T1000 (cell line): ENCODE measurements at places on chromosomes 6 and 20.

DNA sequence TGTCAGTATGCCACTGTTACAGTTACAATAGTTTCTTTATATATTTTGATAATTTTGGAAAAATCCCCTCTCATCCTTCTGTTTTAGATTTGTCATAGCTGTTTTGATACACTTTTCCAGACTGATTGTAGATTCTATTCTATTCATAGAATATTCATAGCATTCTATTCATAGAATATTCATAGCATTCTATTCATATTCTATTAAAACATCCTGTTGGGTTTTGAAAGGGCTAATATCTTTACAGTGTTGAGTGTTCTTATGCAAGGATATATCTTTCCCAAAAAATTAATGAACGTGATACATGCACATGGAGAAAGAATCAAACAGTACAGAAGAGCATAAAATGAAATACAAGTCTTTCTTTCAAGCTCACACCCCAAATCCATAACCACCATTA lies 38.0 kb downstream of the MACROD2 start:
- no peak for DNase-seq

DNA sequence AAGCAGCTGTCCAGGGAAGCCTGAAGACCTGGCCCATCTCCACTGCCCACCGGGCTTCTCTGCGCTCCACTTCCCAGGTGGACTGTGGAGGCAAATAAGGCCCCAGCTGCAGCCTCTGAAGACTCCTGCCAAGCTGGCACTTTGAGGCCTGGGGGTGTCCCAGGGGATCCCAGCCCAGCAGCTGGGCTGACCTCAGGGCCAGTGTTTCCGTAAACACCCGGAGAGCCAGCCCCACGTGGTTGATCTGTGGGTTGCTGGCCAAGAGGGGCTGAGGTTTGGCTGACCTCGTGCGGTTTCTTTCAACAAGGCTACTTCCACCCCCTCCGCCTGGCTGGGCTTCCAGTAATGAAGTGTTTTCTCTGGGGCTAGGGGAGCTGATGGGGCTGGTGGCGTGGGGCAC lies 12.4 kb upstream of the CCN5 start:
- DNase-seq: peak; percentile 96

GRCh38 chr20:8640461-8640860 lies 428.4 kb upstream of the PLCB4 start:
- DNase-seq: no peak

DNA sequence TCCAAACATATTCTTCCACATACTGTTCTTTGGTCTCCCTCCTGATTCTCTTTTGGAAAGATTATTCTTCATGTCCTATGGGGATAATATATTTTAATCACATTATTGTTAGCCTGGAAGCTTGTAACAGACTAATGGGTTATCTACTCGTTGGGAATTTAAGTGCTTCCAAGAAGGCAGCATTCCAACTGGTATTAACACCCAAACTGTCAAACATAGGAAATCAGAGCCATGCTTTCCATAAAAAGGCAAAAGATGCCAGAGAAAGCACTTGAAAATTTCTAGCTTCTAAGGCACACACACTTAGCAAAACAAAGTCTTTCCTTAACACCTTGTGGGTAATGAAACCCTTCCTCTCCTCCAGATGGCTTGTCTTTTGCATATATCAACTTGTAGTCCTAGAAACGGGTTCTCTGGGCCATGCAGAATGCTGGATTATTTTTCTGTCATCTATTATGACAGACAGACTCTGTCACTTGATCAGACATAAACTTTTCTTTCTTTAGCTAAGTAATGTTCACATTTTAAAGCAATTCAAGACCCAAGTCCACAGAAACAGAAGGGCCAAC lies 41.5 kb downstream of the B4GALT5 start:
- DNase-seq: no peak

- DNase-seq: no peak
These were observed 10.1 kb downstream of the PXMP4 start for GRCh38 chr20:33709905-33710541.

DNA sequence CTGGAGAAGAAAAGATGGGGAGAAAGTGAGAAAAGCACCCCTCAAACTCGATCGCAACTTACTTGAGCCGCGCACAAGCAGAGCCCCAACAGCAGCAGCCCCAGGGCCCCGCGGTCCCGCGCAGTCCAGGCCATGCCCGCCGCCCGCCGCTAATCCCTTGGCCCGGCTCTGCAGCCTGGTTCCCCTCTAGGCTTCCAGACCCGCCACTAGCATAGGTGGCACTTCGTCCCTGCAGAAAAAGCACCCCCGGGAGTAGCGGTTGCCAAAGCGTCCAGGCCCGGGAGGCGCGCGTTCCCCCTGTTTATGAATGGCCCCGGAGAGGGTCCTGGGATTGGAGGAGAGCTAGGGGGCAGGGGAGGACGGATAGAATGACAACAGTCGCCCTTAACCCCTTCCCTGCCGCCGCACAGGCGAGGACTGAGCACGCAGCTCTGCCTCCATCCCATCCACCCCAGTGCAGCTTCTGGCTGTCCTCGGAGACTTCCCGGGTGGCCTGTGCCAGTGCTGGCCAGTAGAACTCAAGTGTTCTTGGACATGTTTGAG lies 19.9 kb downstream of the COL9A1 start:
- no peak for DNase-seq

DNA sequence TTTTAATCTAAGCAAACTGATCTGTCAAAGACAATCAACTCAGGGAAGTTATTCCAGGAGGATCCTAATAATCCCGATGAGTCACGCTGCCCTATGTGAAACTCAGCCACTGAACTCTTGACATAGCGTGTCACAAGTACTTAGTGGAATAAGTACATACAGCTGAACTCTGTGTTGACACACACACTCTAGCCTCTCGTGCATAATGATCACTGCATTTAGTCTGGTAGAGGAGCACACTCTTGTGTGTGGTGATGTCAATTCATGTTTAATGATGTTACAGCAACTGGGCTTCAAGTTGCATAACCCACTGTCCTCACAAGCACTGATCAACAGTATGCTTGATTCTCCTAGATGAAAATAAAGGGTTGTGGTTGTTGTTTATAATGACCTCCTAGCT lies 148.3 kb downstream of the HACE1 start:
- no peak for DNase-seq

GRCh38 chr6:10886691-10887502 lies at the start of gene SYCP2L:
Gene SYCP2L, plus strand, starts transcription at chr6:10887052. Its CDS starts 75 bp downstream, at chr6:10887127.
- no peak for DNase-seq

DNA sequence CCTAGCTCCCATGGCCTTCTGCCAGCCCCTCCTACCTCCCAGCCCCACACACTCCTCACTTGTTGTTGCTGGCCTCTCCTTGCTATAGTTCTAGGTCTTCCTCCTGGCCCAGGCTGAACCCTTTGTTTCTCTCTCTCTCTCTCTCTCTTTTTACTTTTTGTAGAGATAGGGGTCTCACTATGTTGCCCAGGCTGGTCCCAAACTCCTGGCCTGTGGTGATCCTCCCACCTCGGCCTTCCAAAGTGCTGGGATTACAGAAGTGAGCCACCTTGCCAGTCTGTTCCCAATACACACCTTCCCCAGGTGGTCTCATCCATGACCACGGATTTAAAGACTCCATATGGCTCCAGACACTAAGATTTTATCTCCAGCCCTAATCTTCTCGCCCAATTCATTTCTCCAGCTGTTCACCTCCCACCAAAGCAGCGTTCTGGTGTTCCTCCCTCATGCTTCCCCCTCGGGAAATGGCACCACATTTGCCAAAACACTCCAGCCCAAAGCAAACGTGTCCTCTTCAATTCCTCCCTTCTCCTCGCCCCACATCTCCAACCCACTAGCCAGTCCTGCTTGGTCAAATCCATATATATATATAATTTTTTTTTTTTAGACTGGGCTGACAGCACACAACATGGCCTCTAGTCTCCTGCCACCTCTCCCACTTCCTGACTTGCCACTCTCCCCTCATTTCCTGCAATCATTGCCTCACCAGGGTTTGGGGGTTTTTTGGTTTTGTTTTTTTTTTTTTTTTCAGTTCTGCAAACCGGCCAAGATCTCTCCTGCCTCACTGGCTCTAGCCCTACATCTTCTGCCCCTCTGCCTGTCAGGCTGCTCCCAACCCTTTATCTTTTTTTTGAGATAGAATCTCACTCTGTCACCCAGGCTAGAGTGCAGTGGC lies 104.4 kb downstream of the NCR2 start:
- DNase-seq: no peak

GRCh38 chr6:139981066-139981624 lies 606.7 kb upstream of the CITED2 start:
- no peak for DNase-seq

- no peak for DNase-seq
These were observed 2.0 kb downstream of the TMC2 start for GRCh38 chr20:2538356-2538755.

DNA sequence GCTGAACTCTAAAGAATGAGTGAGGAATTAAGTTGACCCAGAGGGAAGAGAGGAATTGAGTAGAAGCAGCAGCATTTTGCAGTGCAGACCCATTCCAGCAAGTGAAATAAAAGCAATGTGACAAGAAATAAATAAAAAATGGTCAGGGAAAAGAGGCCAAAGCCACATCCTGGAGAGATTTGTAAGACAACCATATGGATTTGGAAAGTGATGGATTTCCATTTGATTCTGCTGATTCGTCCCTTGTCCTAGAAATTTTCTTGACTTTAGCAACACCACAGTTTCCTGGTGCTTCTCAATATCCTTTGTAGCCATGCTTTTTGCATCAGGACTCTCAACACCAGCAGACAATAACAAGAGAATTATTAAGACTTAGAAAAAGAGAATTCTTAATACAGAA lies 29.8 kb downstream of the ANKEF1 start:
- DNase-seq: no peak

DNA sequence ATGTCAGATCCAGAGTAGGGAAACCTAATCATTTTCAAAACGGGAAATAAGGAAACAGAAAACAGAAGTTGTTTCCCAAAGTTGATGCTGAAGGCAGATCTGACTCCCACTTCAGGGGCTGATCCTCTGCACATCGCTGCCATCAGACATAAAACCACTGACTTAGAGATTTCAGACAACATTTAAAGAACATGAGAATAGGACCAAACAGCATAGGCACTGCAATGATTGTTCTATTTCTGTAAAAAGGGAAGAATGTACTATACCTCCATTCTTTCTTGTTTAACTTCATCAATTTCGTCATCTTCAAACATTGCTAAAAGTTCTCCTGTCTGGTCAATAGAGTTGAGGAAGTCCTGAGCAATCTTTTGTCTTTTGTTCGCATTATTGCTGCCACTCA lies 324.7 kb upstream of the RUNX2 start:
- no peak for DNase-seq

- no peak for DNase-seq
These were observed 205.4 kb upstream of the BMP2 start for GRCh38 chr20:6562111-6562510.

GRCh38 chr20:62651285-62652021 lies 9.2 kb downstream of the SLCO4A1 start:
- DNase-seq: no peak

- DNase-seq: no peak
These were observed 23.0 kb downstream of the ELOVL5 start for GRCh38 chr6:53325785-53326184.

- DNase-seq: no peak
These were observed 7.3 kb downstream of the SDCBP2 start for GRCh38 chr20:1321654-1321939.

- no peak for DNase-seq
These were observed 2.9 kb downstream of the POU3F2 start for GRCh38 chr6:98836962-98837944.

DNA sequence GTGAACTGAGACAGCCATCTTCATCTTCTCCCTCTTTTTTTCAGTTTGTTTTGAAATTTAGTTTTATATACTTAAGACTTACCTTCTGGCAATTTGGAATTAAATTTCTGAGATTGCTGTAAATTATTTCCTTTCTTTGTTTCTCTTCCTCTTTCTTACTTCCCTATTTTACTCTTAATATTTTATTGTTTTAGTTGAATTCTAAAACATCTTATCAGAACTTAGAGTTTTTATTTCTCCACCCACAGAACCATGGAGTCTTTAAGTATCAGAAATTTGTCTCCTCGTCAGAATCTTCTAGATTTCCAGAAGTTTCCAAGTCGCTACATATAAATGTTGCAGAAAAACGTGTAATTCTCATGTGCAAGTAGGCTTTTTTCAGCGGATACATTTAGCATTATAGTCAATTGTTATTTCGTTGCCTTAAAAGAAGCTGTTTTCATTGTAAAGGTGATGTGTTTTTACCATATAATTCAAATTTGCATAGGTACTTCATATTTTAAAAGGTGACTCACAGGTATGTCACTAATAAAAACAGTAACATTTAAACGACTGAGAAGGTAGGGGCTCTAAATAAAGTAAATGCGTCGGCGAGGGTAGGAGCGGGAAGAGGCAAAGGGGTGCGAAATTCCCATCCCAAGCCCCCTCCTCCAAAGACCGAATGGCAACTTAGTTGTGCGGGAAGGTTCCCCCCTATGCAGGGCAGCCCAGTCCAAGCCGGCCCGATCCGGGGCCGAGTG lies 866 bp upstream of the MYO6 start:
- no peak for DNase-seq

DNA sequence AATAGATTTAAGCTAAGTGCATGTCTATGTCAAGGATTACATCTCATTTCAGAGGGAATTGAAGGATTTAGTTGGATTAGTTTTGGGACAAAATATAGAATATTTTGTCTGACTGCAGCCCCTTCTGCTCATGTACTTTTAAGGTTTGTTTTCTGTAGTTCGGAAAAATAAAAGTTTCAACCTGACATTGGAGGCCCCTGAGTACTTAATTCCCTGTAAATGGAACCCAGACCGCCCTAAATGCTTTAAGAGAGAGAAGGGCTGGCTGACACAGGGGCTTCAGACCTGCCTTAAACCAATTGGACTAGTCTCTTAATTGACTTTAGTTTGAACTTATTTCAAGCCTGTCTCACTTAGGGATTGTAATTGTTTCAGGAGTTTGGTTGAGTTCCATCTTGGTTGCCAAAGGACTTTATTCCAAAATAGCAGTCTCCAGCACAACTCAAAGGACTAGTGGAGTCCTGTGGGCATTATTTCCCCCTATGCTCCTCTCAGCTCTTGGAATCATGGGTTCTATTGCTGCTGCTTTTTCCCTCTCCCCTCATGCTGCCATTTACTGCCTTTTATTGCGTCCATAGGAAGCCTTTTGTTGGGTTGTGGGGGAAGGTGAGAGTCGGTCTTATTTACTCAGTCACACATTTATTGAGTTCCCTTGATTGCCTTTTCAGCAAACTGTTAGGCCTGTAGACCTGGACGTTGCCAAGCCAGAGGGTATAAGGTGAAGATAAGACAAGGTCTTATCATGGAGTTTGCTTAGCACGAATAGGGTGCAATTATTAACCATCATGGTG lies 14.5 kb downstream of the BRD2 start:
- DNase-seq: no peak

GRCh38 chr6:21377356-21377755 lies 216.2 kb upstream of the SOX4 start:
- DNase-seq: no peak
